ENCODE measurements at places on chromosomes 2 and 18.

DNA sequence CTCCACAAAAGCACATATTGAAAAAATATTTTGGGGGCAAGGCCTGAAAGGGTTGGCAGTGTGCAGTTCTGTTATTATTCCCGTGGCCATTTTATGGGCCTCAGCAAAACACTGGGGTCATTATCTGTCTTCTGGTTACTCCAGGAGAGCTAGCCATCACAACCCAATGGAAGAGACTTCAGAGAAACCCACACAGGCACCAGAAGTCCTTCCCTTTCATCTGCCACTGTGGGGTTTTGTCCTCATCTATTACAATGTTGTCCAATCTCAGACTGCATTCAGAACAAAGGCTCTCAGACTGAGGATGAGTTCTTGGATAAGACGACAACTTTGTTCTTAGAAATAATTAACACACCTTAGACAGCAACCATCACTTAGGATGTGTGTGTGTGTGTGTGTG, 98.4 kb downstream of the PIEZO2 start:
- DNase-seq, result no peak

GRCh38 chr2:219131327-219131726, 29.3 kb downstream of the NHEJ1 start:
- DNase-seq, result no peak

GRCh38 chr18:13390196-13390595, 171.6 kb downstream of the LDLRAD4 start:
- no peak for DNase-seq

DNA sequence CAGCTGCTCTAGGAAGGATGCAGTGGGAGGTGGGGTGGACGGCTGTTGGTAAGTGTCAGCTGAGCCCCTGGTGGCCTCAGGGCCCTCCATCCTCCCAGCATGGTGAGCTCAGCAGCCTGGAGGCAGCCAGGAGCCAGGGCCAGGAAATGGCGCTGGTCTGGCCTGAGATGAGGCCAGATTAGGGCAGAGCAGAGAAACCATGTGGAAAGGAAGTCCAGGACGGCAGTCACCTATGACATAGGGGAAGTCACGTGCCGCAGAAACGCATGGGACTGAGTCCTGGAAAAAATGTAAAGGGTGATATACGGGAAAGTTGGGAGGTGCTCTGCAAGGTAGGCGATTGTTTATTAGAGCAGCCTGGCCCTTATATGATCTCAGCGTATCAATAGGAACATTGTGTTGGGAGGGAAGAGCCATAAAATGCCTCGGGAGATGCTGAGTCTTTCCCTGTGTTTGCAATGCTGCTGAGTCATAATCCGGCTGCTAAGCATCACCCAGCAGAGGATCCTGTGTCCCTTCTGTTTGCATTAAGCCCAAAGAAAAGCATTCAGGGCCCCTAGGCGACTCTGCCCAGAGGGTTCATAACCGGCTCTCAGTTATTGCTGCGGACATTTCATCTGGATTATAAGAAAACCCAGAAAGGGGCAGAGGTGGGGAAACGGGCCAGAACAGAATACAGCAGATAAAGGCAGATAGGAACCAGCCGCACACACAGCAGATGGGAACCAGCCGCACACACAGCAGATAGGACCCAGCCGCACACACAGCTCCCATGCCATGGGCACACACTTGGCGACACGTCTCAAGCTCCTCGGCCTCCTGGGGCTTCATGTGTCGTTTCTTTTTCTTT, 30.3 kb upstream of the B3GNT7 start:
- no peak for DNase-seq

GRCh38 chr18:62209046-62209445, 22.0 kb downstream of the RELCH start:
- no peak for DNase-seq

- DNase-seq, result no peak
Observed at GRCh38 chr18:41989508-41989907, 34.5 kb downstream of the PIK3C3 start.

DNA sequence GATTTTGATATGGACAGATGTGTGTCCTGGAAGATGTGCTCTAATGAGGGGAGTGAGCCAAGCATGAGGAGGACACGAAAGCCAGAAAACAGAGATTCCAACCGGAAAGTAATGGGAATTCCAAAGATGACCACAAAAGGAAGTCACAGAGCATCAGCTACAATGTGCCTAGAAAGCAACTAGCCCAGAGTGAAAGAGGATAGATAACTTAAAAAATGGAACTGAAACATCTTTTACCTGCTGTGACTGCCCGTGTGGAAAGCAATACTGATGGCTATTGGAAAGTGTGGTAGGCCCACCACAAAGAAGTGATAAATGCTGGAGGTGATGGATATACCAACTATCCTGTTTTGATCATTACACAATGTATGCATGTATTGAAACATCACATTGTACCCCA, 21.6 kb downstream of the DNMT3A start:
- no peak for DNase-seq

Measured in cortex of kidney (tissue), 1 donor.